ENCODE measurements at places on chromosomes 16 and 17. TPM values are rescaled to one million over a fixed set of nuclear protein-coding genes. Genes with fewer than 3 reads are reported as not detected.

TMIGD1 gene
- not detected for total RNA-seq

KDM8 gene
- 2.9 TPM for total RNA-seq

HIRIP3 gene
- total RNA-seq: 18.0 TPM

OTOP3 gene
- total RNA-seq: not detected
